Stimulated activated CD4-positive, alpha-beta T cell treated with anti-CD3 and anti-CD28 coated beads, Interleukin-2, amount 100 ng/mL, for 48 hours (primary cell): ENCODE measurements at places on chromosomes 12 and 14.

- no peak for DNase-seq
Observed at GRCh38 chr14:99773521-99774497, 19.4 kb upstream of the EML1 start.

- no peak for DNase-seq
Observed at GRCh38 chr14:51430079-51430478, 190.0 kb downstream of the TMX1 start.

GRCh38 chr14:23457587-23458445 is 11.7 kb upstream of the NGDN start:
- DNase-seq: no peak

GRCh38 chr12:106841510-106842302 is 67.2 kb downstream of the RIC8B start:
- DNase-seq: peak; percentile 3

GRCh38 chr12:119175081-119175480 is 3.6 kb upstream of the HSPB8 start:
- DNase-seq: no peak

- no peak for DNase-seq
Observed at GRCh38 chr12:22527999-22528398, 16.3 kb downstream of the C2CD5 start.

DNA sequence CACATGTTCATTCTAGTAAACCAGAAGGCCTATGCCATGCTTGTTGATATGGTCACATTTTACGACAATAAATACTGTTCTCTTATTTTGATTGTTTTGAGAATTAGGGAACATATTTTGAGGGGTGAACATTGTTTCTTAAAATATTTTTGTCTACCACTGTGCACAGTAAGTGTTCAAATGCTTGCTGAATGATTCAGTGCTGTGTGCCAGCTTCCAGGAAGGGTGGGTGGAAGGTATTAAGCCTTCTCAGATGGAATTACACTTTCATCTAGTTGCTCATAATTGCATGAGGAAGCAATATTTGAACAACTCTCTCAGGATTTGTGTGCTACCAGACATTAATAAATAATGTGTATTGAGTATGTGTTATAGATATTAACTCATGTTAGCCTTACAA is 15.5 kb upstream of the TMX1 start:
- DNase-seq: no peak

- DNase-seq: no peak
Observed at GRCh38 chr12:90915353-90915752, 39.6 kb downstream of the CCER1 start.

DNA sequence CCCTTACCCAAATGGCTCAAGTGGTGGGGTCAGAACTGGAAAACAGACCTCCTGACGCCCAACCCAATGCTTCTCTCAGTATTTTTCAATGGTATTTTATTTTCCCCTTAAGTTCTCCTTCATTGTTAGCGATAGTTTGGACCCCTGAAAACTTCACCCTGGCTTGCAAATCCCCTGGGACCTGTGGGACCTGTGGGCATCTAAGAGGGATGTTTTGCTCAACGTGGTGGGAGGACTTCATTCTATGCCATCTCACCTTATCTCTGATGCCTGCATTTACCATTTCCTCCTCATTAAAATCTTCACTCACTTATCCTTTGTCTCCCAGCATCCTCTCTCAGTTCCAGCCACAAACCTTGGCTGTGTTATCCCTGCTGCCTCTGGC is 59.4 kb upstream of the GZMB start:
- no peak for DNase-seq

DNA sequence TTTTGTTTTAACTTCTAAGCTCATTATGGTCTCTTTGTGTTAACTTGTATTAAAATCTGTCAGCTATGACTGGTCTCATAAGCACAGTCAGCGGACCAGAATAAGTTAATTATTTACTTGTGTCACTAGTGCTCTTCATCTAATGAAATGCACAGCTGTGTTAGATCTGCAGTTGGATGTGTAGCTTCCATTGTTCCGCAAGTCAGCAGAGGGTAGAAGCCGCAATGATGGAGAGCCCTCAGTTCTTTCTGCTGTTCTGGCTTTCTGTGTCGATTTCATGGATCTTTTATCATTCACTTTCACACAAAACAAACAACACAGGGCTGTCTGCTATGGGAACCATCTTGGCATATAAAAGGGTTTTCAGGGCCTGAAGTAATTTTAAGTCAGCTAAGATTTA is 89.3 kb upstream of the RFX4 start:
- DNase-seq: no peak

GRCh38 chr14:22561661-22562579 is 27.1 kb downstream of the DAD1 start:
- DNase-seq: no peak

- DNase-seq: no peak
Observed at GRCh38 chr14:92832137-92832700, 38.1 kb downstream of the GOLGA5 start.

DNA sequence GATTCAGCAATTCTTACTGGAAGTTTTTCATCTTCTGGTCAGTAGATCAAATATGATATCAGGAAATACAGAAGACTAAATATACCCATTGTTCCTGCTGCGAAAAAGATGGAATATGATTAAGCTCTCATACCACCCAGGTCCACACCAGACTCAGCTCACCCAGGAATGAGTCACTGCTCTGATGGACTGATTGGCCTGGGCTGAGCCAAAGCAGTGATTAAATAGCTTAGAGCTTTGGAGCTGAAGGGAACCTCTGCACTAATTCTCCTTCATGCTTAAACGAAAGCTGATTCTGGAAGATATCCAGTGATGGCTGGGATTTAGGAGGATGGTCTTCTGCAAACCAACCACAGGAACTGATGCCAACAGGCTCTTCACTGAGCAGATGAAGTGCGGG is 62.0 kb upstream of the SYT1 start:
- no peak for DNase-seq

DNA sequence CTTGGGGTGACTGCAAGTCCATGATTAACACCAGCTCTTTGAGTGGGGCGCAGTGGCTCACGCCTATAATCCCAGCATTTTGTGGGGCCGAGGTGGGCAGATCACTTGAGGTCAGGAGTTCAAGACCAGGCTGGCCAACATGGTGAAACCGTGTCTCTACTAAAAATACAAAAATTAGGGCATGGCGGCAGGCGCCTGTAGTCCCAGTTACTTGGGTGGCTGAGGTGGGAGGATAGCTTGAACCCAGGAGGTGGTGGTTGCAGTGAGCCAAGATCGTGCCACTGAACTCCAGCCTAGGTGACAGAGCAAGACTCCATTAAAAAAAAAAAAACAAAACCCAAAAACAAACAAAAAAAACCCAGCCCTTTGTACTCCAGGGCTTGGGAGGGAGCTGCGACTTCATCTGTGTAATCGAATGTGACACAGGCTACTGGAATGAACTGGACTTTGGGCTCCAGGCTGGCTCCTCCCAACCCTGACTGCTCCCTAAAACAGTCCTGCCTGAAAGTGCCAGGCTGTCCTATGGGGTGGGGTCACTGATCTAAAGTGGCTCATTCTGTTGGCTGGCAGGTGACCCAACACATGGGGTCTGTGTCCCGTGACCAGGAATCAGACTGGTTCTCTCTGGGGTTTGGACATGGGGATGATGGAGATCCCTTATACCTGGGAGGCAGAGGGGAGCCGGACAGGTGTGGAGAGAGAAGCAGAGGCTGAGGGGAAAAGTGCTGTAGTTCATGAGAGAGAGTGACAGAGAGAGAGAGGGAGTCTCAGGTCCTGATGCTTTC is 9.3 kb upstream of the C12orf43 start:
- DNase-seq: no peak

- no peak for DNase-seq
Observed at GRCh38 chr12:70078161-70078560, 165.1 kb upstream of the CNOT2 start.

GRCh38 chr12:129750421-129750820 is 153.4 kb downstream of the TMEM132D start:
- no peak for DNase-seq

GRCh38 chr14:97634751-97635150 is 837.6 kb downstream of the VRK1 start:
- no peak for DNase-seq

DNA sequence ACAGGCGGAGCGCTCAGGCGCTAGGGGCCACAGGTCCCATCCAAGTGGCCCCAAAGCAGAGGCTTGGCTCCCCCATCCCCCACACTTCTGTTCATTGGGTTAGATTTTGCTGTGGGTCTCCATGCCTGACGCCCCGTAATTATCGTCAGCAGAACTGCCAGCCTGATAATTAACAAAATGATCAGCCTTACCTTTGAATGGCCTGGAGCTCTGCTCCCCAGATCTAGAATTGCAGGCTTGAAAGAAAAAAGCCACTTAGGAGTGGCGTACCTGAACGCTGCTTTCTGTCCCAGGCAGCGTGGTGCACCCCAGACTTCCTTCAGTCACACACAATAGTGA is 28.7 kb upstream of the LRP1-AS start:
- no peak for DNase-seq

DNA sequence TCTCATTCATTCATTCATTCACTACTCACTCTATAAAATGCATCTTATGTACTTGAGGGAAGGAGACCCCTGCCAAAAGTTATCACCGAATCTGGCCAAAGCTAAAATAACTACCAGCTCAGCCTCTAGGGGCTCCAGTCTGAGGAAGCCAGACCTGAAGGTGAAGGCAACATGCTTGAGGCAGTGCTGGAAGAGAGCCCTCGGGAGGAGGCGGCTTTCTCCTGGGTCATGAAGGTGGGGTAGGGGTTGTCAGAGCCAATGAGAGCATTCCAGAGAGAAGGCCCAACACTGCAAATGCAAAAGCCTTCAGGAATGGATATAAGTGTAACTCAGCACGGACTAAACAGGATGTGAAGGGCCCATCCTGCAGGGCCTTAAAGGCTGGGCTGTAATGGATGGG is 62.4 kb downstream of the GSC start:
- no peak for DNase-seq

GRCh38 chr14:31440280-31440679 is 17.0 kb downstream of the DTD2 start:
- no peak for DNase-seq

DNA sequence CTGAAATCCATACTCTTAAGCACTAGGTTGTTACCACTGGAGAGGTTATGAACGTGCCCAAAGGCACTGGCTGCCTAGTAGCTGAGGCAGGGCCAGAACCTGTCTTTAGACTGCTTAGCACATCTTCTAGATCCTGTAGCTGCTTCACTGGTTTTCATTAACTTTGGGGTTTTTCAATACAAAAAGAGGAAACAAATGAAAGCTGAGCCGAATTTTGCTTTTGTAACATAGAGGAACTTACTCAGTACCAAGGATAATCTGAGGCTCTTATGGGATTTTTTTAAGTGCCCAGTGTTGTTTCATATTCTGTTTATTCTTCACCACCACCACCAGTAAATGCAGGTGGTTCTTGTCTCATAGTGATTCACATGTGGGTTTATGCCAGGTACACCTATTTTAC is 396.1 kb downstream of the RAD51B start:
- DNase-seq: no peak

DNA sequence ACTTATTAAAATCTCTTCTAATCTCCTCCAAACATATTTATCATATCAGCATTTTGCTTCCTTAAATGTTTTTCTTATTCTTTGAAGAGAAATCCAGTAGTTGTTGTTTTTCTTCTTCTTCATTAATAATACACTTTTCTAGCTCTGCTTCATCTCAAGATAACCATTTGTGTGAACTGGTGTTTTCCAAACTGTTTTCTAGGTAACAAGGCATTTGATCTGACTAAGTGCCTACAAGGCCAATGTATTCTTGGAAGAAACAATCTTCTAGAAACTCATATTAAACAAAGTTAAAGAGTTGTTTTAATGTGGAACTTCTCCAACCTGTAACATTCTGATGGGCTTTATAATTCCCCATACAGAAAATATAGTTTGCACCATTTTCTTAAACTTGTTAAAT is 30.8 kb upstream of the IFNG start:
- no peak for DNase-seq

DNA sequence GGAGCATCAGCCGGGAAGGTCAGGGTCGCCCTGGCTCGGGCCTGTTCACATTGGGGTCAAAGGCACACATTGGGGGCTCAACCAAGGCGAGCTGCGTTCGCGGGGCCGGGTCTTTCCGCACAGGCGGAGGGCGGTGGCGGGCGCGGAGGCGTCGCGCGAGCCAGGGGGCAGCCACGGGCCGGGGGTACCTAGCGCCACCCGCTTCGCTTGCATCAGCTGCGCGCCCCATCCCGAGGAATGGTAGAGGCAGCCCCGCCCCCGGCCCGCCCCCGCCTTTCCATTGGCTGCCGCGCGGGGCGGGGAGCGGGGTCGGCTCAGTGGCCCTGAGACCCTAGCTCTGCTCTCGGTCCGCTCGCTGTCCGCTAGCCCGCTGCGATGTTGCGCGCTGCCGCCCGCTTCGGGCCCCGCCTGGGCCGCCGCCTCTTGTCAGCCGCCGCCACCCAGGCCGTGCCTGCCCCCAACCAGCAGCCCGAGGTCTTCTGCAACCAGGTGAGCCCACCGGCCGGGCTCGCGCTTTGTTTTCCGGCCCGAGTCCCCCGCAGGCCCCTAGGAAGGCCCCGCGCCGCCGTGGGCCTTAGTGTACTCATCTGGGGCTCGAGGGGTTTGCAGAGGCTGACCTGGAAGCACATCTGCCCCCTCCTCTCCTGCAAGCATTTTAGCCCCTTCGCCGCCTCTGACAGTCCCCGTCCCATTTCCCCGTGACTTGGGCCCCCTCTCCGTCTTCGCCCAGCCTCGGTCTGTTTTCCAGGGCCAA is at the start of gene ALDH2:
Gene ALDH2 (plus strand): TSS at position 326 of the 754 bp plus-strand sequence. CDS start 50 bp downstream, at position 376.
- peak; percentile 19 for DNase-seq

DNA sequence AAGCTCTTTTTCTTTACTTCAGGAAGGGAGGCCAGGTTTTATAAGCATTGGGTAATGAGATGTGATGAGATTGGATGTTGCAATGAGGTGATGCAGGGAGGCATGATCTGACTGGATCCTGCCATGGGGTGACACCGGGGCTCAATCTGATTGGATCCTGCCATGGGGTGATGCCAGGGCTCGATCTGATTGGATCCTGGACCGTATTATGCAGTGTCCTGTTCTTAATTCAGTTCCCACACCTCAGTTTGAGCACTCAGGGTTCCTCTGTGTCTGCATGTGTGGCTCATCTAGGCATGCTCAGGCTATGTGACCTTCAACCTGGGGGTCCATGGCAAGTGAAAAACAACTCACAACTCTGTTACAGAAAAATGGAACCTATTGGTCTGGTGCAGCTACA is 166.4 kb downstream of the SLC15A4 start:
- no peak for DNase-seq

DNA sequence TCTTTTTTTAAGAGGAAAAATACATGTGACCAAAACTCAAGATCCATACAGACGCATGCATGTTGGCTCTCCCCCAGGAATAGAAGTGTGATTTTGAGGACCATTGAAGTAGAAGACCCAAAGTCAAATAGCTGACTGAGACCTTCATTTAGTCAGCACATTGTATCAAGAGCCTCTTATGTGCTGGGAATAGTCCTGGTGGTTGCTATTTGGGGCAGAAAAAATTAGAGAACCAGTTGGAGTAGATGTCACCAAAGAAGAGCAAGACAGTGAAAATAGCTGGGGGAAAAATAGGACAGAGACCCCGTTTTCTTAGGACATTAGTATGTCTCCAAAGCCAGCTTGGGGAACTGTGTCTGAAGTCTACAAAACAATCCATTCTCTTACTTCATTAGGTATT is 93.6 kb downstream of the PELI2 start:
- DNase-seq: no peak

- DNase-seq: no peak
Observed at GRCh38 chr14:99673305-99674063, 10.6 kb upstream of the CYP46A1 start.

GRCh38 chr12:124380796-124381455 is 86.0 kb downstream of the RFLNA start:
- no peak for DNase-seq
